Stimulated activated CD4-positive, alpha-beta T cell treated with anti-CD3 and anti-CD28 coated beads, Interleukin-4, amount 100 ng/mL, for 1 hour (primary cell): ENCODE measurements at places on chromosomes 6 and 20.
A peak's percentile ranks its signal among the peaks of the same experiment; 100 is the strongest.

DNA sequence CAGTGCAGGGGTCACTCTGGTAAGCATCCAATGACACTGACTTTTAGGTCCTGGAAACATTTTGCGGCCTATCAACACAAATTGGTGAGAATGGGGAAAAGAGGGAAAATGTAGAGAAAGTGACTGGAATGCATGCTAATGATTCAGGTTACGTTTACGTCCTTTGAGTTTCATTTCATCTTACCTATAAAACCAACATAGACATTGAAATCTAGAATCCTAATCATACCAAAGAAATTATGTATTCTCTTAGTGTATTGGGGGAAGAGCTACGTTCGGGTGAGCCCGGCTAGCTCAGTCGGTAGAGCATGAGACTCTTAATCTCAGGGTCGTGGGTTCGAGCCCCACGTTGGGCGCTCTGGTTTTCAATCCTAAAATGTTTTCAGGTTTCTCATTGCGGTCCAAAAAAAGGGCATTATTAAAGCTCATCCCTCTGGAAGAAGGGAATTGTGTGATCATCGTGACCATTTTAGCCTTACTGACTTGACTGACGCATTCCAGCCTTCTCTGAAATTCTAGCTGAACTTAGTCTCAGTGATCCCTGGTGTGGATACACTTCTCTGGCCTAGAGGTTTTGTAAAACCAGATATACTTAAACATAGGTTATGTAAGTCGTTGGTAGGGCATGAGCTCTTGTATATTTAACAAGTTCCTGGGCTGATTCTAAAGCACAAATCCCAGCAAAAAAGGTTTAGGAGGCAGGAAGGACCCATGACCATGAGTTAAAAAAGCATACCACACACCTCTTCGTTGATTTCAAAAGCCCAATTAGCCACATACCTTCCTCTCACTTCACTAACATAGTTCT lies 18.3 kb downstream of the HMGN4 start:
- peak; percentile 34 for DNase-seq

DNA sequence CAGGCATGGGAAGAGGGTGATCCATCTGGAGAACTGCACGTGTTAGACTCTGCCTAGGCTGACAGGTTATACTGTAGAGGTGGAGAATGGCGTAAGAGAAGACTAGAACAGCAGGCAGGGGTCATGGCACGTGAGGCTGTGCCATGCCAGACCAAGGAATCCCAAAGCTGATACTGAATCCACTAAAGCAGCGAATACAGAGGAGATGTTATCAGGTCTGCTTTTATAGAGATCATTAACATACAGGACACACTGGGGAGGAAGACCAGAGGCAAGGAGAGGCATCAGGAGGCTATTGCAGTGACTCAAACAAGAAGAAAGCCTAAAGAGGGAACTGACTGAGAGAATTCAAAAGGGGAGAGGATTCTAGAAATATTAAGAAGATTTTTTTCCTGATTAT lies 12.9 kb downstream of the PHACTR1 start:
- DNase-seq = no peak

DNA sequence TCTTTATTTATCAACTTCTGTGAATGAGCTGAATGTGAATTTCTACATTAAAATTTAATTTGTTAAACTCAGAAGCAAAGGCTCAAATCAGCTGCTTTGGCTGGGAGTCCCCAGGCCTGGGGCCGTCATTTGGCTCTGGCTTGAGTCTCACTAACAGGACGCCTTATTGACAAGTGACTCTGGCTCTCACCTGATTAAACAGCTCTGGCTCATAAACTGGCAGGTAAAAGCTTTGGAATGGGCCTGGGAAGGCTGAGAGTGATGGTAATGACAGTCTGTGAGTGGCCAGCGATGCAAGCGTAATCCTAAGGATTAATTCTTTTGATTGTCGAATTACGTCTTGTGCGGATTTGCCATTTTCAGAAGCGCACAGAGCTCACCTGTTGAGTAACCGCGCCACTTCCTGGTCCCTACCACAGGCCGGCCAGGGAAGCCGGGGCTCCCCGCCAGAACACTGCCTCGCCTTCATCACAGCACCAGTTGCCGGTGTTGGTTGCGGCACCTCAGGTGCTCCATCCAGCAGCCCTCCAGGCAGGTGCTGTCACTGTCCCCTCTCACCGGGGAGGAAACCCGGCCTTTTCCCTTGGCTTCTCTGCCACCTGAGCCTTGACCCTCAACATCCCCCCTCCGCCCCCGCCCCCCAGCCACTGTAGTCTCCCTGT lies 110.7 kb downstream of the ZDHHC14 start:
- no peak for DNase-seq

- DNase-seq = no peak
Measured at GRCh38 chr20:36313476-36313875, 7.3 kb downstream of the DLGAP4 start.

- no peak for DNase-seq
Measured at GRCh38 chr6:16140607-16141006, 11.7 kb downstream of the MYLIP start.

DNA sequence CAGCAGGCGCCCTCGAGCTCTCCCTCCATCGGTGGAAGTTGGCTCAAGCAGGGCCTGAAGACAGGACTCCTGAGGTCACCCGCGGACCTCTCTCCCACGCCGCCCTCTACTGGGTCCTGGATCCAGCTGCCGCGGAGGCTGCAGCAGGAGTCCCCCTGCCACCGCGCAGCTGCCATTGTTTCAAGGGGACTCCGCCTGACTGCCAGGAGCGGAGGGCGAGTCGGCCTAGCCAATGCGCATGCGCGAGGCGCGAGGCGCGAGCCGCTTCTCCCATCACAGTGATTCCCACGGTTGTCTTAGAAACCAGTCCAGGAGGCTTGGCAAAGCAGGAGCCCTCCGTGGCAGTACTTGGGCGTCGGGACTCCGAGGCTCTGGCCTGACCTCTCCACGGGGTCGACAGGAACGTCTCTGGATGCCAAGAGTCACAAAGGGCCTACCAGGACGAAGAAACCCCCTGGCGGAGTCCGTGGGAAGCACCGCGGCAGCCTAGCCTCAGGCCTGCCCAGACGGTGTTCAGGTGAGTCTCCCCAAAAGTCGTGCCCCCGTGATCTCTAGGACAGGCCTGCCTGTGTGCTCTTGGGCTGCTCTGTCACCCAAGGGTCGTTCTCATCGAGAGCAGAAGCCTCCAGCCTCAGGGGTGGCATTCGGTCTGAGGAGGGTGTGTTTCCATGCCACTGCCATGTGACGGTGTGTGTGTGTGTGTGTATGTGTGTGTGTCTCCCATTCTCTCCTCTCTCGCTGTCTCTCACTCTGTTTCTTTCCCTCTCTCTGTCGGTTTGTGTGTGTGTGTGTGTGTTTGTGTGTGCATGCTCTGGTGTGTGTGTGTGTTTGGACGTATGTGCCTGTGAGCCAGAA lies 290.6 kb upstream of the ZNF337 start:
- peak; percentile 62 for DNase-seq

DNA sequence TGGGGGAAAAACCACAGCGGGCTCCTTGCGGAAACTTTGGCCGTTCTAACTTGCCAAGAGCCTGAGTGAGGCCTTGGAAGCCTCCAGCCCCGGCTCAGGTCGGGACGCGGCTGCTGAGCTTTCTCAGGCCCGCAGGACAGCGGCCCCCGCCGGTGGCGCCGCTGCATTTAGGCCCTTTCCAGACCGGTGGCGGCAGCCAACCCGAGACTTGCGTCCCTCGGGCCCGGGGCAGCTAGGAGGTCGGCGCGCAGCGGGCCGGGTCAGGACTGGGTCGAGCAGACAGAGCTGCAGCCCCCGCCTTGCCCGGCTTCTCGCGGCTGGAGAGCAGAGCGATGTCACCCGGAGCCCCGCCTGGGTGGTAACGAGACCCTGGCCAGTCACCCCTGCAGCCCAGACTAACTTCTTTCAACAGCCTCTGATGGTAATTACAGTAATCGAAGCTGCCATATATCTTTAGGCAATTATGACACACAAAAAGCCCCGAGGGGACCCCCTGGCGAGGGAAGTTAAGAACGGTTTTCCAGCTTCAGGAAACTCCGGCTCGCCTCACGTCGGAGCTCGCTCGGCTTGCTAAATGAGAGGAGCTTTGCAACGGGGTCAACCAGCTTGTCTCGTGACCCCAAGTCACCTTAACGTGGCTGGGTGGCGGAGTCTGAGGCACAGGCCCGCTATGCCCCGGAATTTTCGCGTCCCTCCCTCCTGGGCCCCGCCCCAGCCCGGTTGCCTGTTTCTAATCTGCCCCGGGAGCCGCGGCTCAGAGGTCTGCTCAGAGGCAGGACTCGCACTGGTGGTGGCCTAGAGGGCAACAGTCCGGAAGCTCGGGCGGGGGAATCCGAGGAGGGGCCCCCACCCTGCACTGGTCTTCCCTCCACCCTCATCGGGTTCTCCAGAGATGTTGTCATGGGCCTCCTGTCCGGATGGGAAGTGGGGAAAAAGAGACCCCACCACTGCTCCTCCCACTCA lies 3.0 kb downstream of the NR2E1 start:
- no peak for DNase-seq

GRCh38 chr6:136568129-136568528 lies 17.9 kb upstream of the MAP7 start:
- no peak for DNase-seq

- DNase-seq = no peak
Measured at GRCh38 chr6:2385471-2385983, 140.1 kb upstream of the GMDS start.

DNA sequence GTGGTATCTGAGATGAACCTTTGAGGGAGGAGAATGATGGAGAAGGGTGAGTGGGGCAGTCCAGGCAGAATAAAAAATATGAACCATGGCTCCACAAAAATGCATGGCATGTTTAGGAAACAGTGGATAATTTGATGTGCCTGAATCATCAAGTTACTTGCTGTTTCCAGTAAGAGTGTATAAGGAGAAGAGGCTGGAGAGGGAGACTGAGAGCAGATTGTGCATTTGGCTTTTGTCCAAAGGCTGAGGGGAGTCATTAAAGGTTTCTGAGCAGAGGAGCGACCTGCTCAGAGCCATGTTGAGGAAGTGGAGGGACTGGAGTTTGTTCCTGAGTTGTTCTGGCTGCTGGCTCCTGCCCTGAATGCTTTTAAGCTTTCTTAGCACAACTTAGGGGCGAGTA lies 6.1 kb downstream of the MMP24 start:
- no peak for DNase-seq

DNA sequence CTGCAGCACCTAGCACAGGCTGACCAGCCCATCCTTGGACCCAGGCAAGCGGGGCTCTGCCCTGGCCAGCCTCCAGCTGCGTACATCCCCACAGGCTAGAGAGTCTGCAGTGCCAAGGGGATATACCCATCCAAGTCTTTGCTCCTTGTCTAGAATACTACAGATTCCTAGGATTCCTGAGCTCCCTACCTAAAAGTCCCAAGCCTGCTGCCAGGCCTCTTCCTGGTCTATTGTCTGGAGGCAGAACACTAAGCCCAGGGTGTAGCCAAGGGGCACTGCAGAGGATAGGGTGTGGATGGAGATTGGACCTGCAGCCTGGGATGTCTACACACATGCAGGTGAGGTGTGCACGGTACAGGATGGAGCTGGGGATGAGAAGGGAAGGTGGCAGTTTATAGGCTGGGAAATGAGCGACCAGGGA lies 90.0 kb upstream of the SIRPA start:
- no peak for DNase-seq

DNA sequence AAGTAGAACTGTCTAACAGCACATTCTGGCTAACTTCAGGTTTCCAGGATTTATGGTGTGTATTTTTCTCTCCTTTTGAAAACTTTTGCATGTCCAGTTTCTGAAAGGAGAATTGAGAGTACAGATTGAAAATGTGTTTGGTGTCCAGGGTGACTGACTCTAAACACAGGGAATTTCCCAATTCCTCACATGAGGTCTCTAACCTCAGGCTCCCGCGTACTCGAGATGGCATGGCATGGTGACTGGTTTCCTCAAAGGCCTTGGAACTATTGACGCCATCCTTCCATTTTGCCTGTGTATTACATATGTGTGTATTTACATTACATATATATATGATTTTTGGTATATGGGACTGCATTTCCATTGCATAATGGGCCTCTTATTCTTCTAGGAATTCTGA lies 52.5 kb downstream of the PRND start:
- no peak for DNase-seq

DNA sequence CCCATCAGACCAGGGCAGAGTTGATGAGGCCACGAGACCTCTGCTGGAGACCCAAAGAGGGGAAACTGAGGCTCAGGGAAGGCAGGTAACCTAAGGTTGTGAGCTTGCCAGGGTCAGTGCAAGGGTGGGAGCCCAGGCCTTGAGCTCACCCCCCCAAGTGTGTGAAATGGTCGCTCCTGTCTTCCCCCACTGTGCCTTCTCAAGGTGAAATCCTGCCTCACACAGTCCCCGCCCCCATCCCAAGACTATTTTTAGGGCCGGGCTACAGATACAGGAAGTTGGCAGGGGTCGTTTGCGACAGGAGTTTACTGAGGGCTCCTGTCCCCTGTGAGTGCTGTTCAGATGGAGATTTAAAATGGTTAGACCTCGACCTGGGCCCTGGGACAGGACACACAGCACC lies 18.7 kb upstream of the GATA5 start:
- no peak for DNase-seq
